ENCODE measurements at places on chromosomes 1 and 21.

- no peak for DNase-seq
Measured at GRCh38 chr21:24955275-24955961, 651.9 kb downstream of the MRPL39 start.

DNA sequence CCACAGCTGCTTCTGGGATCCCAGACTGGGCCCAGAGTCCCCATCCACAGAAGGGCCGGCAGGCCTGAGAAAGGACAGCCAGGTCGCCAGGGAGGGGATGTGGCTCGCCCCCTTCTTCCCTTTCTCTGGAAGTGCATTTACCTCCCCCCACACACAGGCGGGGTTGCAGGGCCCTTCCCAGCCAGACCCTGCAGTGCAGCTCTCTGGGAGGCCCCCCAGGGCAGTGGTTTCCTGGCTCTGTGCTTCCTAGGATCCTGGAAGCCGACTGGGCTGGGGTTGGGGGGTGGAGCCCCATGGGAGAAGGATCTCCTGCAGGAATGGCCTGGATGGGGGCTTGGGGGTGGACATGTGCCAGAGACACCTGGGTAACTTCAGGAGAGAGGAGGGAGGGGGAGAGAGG lies 4.2 kb upstream of the COL6A1 start:
- no peak for DNase-seq

GRCh38 chr1:71743862-71744261 lies 538.5 kb downstream of the NEGR1 start:
- DNase-seq: no peak

DNA sequence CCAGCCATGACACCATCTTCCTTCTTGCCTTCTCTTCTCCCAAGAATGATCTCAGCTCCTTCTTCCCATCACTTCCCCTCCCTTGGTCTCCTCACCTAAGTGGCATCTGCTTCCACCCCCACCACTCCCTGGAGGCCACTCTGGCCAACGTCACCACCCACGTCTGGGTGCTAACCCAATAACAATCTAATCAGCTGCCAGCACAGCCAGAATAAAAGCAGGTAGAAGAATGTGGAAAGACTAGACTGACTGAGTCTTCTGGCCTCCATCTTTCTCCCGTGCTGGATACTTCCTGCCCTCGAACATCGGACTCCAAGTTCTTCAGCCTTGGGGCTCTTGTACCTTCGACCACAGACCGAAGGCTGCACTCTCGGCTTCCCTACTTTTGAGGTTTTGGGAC lies 245.3 kb upstream of the CSF3R start:
- no peak for DNase-seq

DNA sequence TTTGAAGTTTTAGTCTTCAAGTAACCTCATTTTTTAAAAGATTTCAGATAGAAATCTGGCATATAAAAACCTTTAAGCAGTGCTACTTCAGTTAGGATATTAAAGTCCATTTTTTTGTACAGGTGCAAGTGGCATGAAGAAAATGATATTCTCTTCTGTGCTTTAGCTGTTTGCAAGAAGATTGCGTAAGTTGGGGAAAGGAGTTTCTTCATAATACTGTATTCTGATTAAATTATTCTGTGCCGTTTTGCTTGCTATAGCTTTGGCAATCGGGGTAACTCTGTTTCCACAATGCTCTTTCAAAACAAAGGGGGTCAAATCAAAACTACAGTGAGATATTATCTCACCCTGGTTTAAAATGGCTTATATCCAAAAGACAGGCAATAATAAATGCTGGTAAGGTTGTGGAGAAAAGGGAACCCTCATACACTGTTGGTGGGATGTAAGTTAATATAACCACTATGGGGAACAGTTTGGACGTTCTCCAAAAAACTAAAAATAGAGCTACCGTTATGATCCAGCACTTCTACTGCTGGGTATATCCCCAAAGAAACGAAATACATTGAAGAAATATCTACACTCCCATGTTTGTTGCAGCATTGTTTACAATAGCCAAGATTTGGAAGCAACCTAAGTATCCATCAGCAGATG lies 27.1 kb downstream of the MAEL start:
- DNase-seq: no peak

DNA sequence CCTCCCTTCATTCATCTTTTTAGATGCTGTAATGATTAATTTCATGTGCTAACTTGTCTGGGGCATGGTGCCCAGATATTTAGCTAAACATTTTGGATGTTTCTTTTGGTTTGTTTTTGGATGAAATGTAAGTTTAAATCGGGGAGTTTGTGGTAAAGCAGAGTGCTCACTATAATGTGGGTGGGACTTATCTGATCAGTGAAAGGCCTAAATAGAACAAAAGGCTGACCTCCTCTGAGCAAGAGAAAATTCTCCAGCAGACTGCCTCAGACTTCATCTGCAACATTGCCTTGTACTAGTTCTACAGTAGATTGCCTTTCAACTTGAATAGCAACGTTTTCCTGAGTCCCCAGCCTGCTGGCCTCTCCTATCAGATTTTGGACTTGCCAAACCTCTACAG lies 183.6 kb downstream of the S1PR1 start:
- no peak for DNase-seq

GRCh38 chr1:93559045-93559444 lies 111.1 kb downstream of the FNBP1L start:
- DNase-seq: no peak

- no peak for DNase-seq
Measured at GRCh38 chr1:97137862-97138514, 416.4 kb downstream of the PTBP2 start.

GRCh38 chr1:84223751-84224432 lies 77.6 kb upstream of the SAMD13 start:
- DNase-seq: no peak

DNA sequence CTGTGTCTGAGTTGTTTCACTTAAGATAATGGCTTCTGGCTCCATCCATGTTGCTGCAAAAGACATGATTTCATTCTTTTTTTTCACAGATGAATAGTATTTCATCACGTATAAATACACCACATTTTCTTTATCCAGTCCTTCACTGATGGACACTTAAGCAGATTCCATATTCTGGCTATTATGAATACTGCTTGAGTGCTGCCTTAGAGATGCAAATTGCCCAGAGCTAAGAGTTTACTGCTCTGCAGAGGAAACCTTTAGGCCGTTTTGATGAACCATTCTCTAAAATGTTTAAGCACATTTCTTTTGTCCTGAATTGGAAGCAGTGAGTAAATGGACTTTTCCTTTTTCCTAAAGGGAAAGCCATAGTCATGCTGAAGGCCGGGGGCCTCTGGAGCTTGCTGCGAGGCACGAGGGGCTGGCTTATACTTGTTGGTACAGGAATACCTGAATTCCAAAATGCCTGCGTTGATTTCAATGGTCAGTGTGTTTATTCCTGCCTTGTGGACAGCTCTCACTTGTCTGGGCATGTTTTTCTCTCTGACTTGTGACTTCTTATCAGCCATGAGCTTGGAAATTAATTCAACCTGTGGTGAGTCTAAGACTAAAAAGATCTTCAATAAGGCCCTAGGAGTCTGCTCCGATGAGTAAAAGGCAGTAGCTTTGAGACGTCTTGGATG lies 201.0 kb upstream of the MAP1LC3C start:
- no peak for DNase-seq

GRCh38 chr1:18849261-18849711 lies 10.2 kb downstream of the TAS1R2 start:
- no peak for DNase-seq

- no peak for DNase-seq
Measured at GRCh38 chr21:39079617-39080016, 103.6 kb downstream of the PSMG1 start.

- no peak for DNase-seq
Measured at GRCh38 chr1:197149340-197149739, 2.9 kb upstream of the ASPM start.

DNA sequence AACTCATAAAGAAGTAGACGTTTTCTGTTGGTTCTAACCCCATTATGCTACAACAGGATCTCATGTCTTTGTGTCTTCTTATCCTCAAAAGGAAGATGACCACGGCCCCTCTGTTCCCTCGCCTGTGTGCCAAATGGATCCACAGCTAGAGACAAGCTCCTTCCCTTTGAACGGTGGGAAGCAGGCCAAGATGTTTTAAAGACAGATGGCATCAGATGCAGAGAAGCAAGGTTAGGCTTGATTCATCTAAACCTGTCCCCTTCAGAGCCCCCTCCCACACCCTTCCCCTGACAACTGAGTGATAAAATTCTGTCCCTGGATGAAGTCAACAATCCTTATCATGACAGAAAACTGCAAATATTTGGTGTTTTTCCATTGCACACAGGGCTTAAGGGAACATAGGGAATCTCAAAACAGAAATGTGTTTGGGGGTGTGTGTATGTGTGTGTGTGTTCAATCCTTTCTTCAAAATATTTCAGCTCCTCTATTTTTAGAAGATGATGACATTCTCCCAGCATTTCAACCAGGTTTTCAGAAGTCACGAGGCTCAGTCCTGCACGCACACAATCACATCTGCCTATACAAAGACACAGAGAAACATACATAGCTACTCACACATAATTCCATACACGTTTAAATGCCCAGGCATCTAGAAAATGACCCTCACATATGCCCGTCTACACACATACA lies 27.8 kb upstream of the FMOD start:
- peak; percentile 55 for DNase-seq

DNA sequence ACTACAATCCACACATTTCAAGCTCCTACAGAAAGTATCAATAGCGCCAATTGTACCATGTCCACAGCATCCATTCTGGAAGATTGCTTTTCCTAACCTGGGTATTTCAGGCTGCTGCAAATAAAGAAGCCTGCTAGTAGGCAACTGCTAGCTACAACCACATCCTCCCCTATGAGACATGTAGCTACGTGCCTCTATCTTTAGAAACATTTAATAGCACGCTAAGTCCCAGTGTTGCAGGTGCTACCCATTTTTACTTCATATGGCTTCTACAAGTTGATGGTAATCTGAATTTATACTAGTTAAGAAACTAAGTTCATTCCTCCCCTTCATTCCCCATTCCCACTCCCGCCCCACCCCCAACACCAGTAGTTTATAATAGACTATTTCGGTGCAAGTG lies 7.4 kb upstream of the AMPD1 start:
- DNase-seq: no peak

- no peak for DNase-seq
Measured at GRCh38 chr1:27318596-27318995, 3.4 kb upstream of the TMEM222 start.

GRCh38 chr1:114126261-114127095 lies 27.2 kb downstream of the SYT6 start:
- DNase-seq: no peak

DNA sequence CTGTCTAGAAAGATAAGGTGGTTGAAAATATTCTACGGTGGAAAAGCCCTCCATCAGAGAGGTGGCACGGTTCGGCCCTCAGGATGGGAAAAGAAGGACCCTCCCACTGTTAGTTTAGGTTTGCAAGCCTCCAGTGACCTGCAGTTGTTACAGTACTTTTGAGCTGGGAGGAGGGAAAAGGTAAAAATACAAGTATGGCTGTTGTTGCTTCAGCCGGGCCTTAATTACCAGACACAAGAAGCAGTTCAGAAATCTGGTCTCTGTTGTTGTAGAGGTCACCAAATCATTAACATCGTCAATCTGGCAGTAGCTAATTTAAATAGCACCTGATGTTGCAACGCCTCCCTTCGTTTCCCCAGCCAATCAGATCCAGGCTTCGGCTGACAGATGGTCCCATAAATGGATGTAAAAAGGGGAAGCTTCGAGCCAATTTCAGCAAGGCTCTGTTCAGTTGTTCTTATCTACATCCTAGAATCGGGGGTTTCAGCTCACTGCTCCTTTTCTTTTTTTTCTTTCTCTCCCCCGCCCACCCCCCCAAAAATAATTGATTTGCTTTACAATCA lies at the start of gene ELAVL4:
Gene ELAVL4 (plus strand): TSS at position 424 of the 563 bp plus-strand sequence. CDS start 270 bp downstream, outside the sequence.
- no peak for DNase-seq

DNA sequence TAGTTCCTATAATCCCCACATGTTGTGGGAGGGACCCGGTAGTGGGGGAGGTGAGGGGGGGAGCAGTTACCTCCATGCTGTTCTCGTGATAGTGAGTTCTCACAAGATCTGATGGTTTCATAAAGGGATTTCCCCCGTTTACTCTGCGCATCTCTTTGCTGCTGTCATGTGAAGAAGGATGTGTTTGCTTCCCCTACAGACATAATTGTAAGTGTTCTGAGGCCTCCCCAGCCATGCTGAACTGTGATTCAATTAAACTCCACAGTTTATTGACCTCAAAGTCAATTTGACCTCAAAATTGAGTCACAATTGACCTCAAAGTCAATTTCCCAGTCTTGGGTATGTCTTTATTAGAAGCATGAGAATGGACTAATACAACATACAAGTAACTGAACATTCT lies 19.7 kb downstream of the DPH5 start:
- DNase-seq: no peak

- no peak for DNase-seq
Measured at GRCh38 chr1:11391886-11392285, 87.1 kb upstream of the DISP3 start.
